ENCODE measurements at places on chromosomes 2 and 18. TPM values are rescaled to one million over a fixed set of nuclear protein-coding genes. Genes with fewer than 3 reads are reported as not detected.

The ZSWIM2 gene
- not detected for total RNA-seq

The ANKRD53 gene
- total RNA-seq, result 1.9 TPM

The TMEM163 gene
- total RNA-seq, result 0.36 TPM

The IL36RN gene
- not detected for total RNA-seq

The IL37 gene
- total RNA-seq, result not detected

The SGPP2 gene
- not detected for total RNA-seq

Data from aorta (tissue), 5 donors.